SW480 (cell line): ENCODE measurements at places on chromosomes 7 and 10.

- DNase-seq, result no peak
Measured at GRCh38 chr7:151342102-151342646, 562 bp downstream of the NUB1 start.

DNA sequence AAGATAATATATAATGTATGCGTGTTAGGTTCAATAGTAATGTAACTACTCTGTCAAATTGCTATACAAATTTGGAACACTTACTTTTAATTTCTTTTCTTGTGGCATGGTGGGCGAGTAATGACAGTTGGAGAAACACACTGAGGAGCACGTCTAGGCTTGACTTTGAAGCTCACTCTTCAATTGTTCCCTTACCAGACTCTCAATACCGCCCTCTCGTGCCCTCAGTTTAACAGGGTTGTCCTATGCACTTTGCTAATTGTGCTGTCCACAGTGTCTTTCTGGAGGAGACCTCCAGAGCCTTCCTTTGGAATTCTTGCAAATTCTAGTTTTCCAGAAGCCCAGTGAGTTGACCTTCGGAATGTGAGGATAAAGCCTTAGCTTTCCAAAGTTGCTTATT is 107.2 kb upstream of the RELN start:
- DNase-seq, result peak; percentile 49

DNA sequence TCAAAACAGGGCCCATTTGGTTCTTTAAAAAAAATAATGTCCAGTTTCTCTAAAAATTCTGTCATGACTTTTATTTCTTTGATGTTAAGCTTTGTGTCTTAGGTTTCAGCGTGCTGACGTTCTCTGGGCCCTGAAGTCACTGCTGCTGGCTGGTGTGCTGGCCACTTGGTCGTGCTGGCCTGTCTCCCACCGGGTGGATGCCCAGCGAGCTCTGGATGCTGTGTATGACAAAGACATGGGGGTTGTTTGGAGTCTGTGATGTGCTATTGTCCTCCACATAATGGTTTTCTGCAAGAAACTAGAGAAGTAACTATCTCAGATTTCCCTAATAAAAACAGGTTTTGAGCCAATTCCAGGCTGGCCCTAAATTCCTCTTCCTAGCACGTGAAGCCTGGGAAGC is 9.5 kb upstream of the IDI2 start:
- no peak for DNase-seq

- no peak for DNase-seq
Measured at GRCh38 chr7:44629829-44630522, 23.5 kb downstream of the OGDH start.

DNA sequence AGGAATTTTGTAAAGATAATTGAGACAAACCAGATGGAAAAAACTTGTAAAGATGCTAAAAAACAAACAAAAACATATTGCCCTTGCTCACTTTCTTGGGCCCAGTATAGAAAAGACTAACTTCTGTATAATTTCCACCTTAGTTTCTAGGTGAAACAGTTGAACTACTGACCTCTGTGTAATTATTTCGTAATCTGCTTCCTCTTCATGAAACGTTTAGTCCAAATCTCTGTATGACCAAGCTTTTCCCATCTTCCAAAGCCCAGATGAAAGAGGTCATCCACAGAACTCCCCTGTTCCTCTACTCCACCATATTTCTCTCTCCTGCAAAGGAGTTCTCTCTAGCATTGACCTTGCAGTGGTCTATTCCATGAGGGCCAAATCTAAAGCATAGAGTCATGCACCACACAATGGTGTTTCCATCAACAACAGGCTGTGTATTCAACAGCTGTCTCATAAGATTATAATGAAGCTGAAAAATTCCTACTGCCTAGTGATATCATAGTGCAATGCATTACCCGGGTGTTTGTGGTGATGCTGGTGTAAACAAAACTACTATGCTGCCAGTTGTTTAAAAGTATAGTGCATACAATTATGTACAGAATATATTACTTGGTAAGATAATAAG is 647.6 kb downstream of the TNS3 start:
- DNase-seq, result no peak

- no peak for DNase-seq
Measured at GRCh38 chr10:8272794-8273425, 218.4 kb downstream of the GATA3 start.

GRCh38 chr10:68365611-68366010 is 32.9 kb upstream of the PBLD start:
- no peak for DNase-seq

DNA sequence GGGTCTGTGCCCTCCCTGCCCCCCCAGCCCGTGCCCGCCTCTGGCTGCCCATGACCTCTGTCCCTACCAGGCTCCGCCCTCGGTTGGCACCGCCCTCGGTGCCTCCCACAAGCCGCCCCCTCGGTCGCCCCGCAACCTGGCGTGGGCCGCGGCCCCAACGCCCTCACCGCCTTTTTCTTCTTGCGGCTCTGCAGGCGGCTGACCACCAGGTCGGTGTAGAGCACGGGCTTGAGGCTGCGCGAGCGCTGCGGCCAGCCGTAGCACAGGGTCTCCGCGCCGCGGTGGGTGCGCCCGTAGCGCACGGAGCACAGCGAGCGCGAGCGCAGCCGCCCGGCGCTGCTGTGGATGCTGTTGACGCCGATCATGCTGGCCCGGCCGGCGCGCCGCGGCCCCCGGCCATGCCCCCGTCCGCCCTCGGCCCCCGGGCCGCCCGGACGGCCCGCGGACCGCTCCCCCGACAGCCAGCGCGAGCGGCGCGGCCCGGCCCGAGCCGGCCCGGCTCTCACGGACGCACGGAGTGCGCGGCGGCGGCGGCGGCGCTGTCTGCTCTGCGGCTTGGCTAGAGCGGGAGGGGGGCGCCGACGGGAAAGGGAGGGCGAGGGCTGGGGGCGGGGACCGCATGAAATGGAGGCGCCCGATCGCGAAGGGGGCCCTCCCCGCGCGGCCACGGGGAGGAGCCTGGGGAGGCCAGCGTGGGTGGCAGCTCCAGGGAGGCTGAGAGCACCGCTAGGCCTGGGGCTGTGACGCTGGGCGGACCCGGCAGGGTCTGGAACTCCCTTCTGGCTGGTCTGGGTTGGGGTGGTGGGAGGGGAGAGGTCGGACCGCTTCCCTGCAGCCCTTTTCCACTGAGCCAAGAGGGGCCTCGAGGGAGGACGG is 9.6 kb downstream of the PSD start:
- DNase-seq, result peak; percentile 25

DNA sequence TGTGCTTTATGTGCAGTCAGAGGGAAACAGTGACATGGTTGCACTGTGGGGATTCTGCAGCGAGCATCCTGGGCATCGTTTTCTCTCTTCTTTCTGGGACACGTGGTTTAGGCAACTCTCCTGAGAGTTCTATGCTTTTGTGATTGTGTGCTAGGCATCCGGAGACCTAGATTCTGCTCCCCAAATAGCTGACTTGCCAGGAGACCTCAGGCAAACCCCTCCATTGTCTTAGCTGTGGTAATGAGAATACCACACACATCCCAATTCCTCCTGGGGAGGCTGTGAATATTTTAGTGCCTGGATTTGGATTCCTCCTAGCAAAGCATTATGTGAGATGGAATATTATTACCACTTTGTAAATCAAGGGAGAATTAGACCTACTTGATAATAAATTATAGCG is 611.9 kb upstream of the C7orf33 start:
- DNase-seq, result no peak

- no peak for DNase-seq
Measured at GRCh38 chr10:68261132-68261856, 29.4 kb upstream of the ATOH7 start.

DNA sequence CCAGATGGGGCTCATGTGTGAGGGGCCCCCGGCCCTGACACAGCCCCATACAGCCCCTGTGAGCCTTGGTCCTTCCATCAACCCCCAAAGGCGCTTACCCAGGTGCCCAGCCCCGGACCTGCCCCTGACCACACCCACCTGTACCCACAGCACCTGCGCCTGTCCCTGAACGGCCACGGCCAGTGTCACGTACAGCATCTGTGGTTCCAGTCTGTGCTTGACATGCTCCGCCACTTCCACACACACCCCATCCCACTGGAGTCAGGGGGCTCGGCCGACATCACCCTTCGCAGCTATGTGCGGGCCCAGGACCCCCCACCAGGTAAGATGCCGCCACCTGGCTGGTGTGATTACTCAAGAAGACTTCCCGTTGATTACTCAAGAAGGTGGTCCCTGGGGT is 33.5 kb downstream of the SH2B2 start:
- no peak for DNase-seq

GRCh38 chr7:85566095-85566794 is 379.4 kb upstream of the SEMA3D start:
- DNase-seq, result no peak

GRCh38 chr10:126949161-126949503 is 43.9 kb downstream of the DOCK1 start:
- no peak for DNase-seq

- no peak for DNase-seq
Measured at GRCh38 chr7:34156336-34156735, 251.0 kb downstream of the BMPER start.

DNA sequence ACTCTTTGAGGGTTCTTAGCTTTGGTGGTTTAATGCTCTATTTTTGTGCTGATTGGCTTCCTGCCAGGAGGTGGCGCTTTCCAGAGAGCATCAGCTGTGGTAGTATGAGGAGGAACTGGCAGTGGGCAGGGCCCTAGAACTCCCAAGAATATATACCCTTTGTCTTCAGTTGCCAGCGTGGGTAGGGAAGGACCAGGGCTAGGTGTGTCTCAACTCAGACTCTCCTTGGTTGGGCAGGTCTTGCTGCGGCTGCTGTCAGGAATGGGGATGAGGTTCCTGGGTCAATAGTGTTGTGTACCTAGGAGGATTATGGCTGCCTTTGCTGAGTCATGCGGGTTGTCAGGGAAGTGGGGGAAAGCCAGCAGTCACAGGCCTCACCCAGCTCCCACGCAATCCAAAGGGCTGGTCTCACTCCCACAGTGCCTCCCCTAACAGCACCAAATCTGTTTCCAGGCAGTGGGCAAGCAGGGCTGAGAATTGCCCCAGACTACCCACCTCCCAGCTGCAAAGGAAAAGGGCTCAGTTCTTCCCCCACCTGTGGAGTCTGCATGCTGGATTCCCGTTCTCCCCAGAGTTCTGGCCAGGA is 191.5 kb downstream of the PHTF2 start:
- DNase-seq, result no peak

GRCh38 chr10:16521311-16522016 is at the start of gene C1QL3:
Gene C1QL3, minus strand, starts transcription at chr10:16521879. Its CDS starts 814 bp downstream, at chr10:16521065.
- peak; percentile 12 for DNase-seq

DNA sequence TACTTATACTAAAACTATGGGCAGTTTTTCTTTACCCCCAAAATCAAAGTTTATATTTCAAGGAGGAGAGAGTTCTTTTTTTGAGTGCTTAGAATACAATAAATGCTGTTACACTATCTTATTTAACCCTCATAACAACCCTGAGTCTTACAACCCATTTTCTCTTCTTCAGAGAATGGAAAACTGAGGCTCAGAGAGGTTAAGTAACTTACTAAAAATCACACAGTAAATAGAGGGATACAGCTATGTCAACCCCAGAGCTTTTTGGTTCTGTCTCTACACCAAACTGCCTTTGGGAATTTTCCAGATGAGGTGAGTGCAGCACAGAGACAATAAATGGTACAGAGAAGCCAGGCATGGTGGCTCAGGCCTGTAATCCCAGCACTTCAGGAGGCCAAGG is 25.6 kb upstream of the PIK3AP1 start:
- no peak for DNase-seq

DNA sequence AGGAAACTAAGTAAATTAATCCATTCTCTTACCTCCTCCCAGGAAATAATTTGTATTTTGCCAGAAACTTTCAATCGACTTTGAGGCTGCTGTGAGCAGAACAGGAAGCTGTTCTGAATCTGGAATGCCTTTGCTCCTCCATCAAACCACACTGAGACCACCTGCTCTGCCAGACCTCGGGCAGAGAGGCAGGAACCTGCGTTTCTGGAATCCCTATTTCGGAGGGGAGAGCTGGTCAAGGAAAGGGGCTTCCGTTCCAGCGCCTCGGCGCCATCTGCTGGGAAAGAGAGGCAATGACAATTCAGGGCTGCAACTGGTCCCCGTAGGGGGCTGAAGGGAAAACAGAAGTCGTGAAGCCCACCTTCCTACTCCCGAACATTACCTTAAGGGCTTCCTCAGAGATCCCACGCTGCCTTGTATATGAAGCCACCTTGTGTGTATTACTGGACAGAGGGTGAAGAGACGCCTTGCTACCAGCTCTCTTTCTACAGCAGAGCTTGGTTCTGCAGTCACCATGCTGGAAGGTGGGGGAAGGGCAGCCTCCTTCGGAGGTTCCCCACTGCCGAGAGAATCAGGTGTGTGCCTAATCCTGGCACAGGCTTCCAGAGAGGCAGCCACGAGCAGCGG is 31.2 kb downstream of the ZNF467 start:
- peak; percentile 61 for DNase-seq

GRCh38 chr10:97217299-97217698 is 31.5 kb upstream of the SLIT1 start:
- DNase-seq, result no peak

- DNase-seq, result no peak
Measured at GRCh38 chr10:9102026-9102425, 1047.5 kb downstream of the GATA3 start.

- peak; percentile 85 for DNase-seq
Measured at GRCh38 chr10:29841724-29842649, 207.2 kb upstream of the SVIL start.

DNA sequence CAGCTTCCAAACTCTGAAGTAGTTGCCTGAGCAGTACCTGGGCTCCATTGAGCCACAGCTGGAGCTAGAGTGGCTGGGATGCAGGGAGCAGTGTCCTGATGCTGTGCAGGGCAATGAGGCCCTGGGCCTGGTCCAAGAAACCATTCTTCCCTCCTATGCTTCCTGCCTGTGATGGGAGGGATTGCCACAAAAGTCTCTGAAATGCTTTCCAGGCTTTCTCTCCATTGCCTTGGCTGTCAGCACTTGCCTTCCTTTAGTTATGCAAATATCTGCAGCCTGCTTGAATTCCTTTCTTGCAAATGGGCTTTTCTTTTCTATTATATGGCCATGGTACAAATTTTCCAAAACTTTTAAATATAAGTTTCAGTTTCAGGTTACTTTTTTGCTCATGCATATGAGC is 972.2 kb upstream of the MBL2 start:
- no peak for DNase-seq

- no peak for DNase-seq
Measured at GRCh38 chr10:21985541-21985940, 18.0 kb downstream of the DNAJC1 start.

DNA sequence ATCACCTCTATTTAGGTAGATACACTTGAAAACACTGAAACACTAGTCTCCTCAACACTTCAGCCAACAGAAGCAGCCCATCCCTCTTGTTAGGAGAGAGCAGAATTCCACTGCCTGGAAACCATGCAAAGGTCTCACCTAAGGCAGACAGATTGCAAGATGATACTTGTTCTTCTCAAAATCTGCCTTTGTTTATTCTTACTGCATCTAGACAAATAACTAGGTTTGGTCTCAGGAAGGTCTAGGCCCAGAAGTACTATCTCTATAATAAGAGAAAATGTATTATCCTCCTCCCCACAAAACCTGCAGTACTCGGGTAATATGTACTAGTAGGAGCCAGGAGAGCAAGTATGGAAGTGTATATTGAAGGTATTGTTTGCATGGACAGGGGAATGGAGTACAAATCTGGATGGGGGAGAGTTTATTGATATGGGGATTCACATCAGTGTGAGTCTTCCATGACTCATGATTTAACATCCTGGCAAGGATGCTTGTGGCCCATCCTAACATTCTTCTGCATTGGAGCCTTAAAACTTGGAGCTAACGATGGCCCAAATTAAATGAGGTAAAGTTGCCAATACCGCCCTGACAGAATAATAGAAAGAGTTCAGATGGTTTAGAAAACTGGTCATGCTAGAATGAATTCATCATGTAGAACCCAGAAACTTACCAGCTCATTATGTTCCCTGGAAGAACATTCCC is 109.2 kb downstream of the EPC1 start:
- DNase-seq, result no peak

GRCh38 chr7:27262121-27262520 is 19.5 kb downstream of the EVX1 start:
- DNase-seq, result no peak

GRCh38 chr7:84688671-84689070 is 494.1 kb upstream of the SEMA3A start:
- DNase-seq, result no peak
